ENCODE measurements at places on chromosomes 7 and 10.

DNA sequence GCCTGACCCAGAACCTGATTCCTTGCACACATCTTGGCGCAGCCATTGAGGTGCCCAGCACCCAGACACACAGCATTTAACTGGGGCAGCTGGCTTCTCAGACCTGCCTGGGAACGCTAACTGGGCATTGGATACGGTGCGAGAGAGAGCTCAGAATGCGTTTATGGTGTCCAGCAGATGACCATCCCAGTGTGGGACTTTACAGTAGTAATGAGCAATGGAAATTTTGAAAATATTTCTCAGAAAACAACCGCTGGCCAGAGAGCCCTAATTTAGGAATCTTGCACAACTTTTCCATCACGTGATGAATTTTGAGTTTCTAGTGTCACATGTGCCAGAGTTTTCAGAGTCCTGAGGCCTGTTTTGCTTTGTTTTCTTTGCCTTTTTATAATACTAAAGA lies 78.2 kb upstream of the SEC61G start:
- DNase-seq: no peak
- peaks cover 3% of the 10 kb centered on the region for H3K27me3 ChIP-seq
- H3K4me3 ChIP-seq: no peak overlapping the region
- H3K36me3 ChIP-seq: no peaks in the 10 kb centered on the region

DNA sequence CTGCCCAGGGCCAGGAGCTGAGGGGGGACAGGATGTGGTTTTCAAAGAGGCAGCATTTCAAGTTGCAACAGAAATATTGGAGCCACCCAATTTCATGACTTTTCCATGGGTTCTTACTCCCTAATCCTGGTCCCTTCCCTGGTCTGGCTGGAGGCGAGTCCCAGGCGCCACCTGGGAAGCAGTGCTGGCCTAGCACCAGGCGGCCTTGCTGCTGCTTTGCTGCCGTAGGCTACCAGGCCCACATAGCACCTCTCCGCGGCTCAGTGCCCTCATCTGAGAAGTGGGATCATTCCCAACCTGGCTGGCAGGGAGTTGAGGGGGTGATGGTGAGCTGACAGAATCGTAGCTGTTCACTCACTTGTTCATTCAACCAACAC lies 33.7 kb downstream of the ZMIZ1 start:
- H3K4me1 ChIP-seq: peaks cover 74% of the 10 kb centered on the region
- H3K4me3 ChIP-seq: peak overlapping the region; percentile 51
- H3K27me3 ChIP-seq: peaks cover 21% of the 10 kb centered on the region
- peak overlapping the region; percentile 61 for H3K27ac ChIP-seq
- no peak for DNase-seq

DNA sequence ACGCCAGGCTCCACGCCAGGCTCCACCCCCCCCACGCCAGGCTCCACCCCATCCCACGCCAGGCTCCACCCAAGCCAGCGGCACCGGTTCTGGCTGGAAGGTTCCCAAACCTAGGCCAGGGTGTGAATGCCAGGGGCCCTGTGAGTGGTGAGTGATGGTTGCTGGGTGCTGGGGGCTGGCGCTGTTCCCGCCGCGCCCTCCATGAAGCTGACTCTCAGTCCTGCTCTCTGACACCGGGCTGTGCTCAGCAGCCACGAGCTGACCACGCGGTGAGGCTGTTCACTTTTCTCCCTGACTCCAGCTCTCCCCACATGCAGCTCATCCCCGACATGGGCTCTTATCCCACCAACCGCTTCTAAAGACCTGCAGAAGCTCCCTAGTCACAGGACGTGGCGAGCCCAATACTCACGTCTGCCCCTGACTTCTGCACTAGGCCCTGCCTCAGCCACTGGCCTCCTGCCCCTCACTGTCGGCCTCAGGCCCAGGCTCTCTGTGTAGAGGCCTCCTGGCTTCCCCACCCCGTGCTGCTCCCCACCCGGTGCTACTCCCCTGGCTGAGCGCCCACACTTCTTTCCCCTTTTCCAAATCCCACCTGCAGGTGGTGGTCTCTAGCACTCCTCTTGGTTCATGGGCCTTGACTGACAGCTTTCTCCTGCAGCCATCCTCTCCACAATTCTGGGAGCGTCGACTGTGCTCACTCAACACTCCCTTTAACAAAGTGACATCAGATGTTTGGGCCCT lies 603.0 kb downstream of the PTPRN2 start:
- peaks cover 16% of the 10 kb centered on the region for H3K36me3 ChIP-seq
- no peaks in the 10 kb centered on the region for H3K4me1 ChIP-seq
- peaks cover 21% of the 10 kb centered on the region for H3K27me3 ChIP-seq

GRCh38 chr7:107972075-107972482 lies 30.9 kb downstream of the LAMB1 start:
- H3K4me1 ChIP-seq: no peaks in the 10 kb centered on the region
- no peak for DNase-seq
- peaks cover 64% of the 10 kb centered on the region for H3K36me3 ChIP-seq

DNA sequence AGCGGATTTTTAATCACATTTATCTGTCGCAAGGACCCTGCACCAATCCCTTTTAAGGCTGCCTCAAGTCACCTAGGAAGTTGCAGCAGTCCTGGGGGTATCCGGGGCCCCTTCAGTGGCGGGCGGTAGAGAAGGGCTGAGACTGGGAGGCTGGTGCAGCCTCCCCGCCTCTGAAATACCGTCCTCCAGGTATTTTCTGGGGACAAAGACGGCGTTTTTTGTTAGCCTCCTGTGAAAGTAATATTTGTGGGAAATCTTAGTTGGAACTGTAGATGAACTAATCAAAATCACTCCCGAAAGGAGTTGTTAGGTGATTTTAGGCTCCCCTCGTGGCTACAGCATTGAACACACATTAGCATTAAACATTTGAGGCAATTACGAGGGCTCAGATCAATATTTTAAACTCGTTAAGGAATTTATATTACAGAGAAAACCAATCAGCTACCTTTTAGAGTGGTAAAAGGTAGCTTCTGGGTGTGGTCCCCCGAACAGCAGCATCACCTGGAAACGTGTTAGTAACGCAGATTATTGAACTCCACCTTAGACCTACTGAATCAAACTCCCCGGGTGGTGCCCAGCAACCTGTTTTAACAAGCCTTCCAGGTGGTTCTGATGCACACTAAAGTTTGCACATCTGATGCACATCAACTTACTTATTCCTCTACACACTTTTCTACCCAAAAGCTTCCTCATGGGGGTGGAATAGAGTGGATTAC lies 530 bp upstream of the ANXA7 start:
- no peaks in the 10 kb centered on the region for H3K27me3 ChIP-seq
- H3K4me1 ChIP-seq: peaks cover 17% of the 10 kb centered on the region
- peak overlapping the region; percentile 59 for H3K27ac ChIP-seq
- no peak for DNase-seq
- H3K4me3 ChIP-seq: peak overlapping the region; percentile 83
- H3K36me3 ChIP-seq: no peaks in the 10 kb centered on the region

GRCh38 chr10:8721650-8722049 lies 667.2 kb downstream of the GATA3 start:
- no peak overlapping the region for H3K4me3 ChIP-seq
- no peaks in the 10 kb centered on the region for H3K27me3 ChIP-seq
- no peak for DNase-seq
- H3K36me3 ChIP-seq: no peaks in the 10 kb centered on the region

- H3K4me3 ChIP-seq: no peak overlapping the region
- H3K27me3 ChIP-seq: no peaks in the 10 kb centered on the region
- no peak for DNase-seq
- H3K27ac ChIP-seq: no peak overlapping the region
- H3K4me1 ChIP-seq: no peaks in the 10 kb centered on the region
- H3K36me3 ChIP-seq: no peaks in the 10 kb centered on the region
Observed at GRCh38 chr7:115747174-115747573, 283.4 kb downstream of the TFEC start.

- peak overlapping the region; percentile 73 for H3K27ac ChIP-seq
- DNase-seq: no peak
- peaks cover 5% of the 10 kb centered on the region for H3K36me3 ChIP-seq
- H3K27me3 ChIP-seq: peaks cover 6% of the 10 kb centered on the region
Observed at GRCh38 chr10:11798845-11799735, 24.1 kb upstream of the PROSER2 start.
